ENCODE measurements at places on chromosomes 3 and 15.

DNA sequence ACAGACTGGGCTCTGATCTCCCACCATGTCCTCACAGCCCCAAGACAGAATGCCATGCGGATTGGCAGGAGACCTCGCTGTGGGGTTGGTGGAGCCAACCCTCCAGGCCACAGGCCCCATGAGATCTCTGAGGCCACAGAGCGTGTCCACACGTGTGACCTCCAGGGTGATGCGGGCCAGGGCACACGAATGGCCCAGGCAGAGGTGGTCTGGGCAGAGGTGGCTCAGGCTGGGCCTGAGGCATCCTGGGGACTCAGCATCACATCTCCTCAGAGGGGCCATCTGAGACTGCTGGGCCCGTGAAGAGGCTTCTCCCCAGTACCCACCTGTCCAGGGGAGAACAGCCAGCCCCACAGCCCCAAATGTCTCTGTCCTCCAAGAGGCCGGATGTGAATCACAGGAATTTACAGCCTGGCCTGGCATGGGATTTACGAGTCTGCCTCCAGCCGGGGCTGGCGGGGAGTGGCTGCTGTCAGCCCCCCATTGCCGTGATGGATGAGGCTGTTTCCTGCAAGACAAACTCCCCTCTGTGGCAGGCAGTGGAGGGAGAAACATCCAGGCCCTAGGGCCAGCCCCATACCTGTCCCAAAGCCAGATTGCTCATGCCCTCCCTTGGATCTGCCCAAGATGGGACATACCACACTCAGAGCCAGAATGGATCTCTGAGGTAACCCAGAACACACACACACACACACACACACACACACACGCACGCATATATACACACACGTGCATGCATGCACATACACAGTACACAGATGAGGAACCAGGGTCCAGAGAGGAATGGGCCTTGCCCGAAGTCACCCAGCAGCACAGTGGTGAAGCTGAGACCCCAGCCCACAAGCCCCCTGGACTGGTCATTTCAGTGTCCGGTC lies 208.3 kb downstream of the TBC1D2B start:
- peaks cover 13% of the 10 kb centered on the region for H3K4me1 ChIP-seq
- DNase-seq, result no peak
- no peak overlapping the region for H3K27ac ChIP-seq
- H3K27me3 ChIP-seq, result no peaks in the 10 kb centered on the region
- no peaks in the 10 kb centered on the region for H3K36me3 ChIP-seq

DNA sequence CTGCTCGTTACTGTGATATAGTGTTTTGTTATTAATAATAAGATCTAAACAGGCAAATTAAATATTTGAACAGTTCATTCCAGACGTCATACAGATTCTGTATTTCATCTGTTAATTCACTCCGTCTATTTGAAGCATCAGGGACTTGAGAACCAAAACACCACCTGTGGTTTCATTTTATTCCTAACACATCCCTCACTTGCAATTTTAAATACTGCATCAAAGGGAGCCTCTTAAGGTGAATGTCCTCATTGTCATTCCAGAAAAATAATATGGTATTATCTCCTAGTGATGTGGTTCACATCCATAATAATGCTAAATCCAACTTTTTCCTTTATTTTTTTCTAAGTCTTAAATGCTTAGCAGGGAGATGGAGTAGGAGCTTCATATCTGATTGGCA lies 1390.9 kb upstream of the CADM2 start:
- H3K4me3 ChIP-seq, result no peak overlapping the region
- DNase-seq, result no peak
- no peaks in the 10 kb centered on the region for H3K27me3 ChIP-seq
- H3K27ac ChIP-seq, result no peak overlapping the region
- H3K36me3 ChIP-seq, result no peaks in the 10 kb centered on the region
- no peaks in the 10 kb centered on the region for H3K4me1 ChIP-seq

DNA sequence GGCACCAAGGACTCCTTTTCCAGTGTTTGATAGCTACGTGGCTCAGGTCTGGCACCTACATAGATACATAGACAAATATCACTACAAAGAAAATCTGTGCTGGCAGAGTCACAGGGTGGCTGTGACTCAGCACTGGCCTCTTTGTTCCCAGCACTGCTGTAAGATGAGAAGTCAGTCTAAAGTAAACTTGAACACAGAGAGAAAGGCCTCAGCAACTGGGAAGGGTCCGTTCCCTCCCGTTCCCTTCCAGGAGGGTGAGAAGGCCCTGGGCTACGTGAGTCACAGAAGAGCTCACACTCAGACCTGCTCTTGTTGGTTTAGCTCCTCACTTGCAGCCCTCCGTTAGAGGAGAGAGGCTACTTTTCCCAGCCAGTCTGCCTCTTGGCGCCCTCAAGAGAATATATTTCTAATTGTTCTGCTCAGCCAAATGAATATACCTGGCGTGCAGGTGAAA lies 23.1 kb downstream of the ANXA2 start:
- no peaks in the 10 kb centered on the region for H3K27me3 ChIP-seq
- H3K4me3 ChIP-seq, result peak overlapping the region; percentile 52
- H3K27ac ChIP-seq, result peak overlapping the region; percentile 84

GRCh38 chr15:90482124-90483011 lies 47.4 kb upstream of the CRTC3 start:
- no peaks in the 10 kb centered on the region for H3K36me3 ChIP-seq
- H3K27ac ChIP-seq, result no peak overlapping the region
- peaks cover 11% of the 10 kb centered on the region for H3K4me1 ChIP-seq
- peak; percentile 39 for DNase-seq
- H3K4me3 ChIP-seq, result no peak overlapping the region

- DNase-seq, result no peak
- no peaks in the 10 kb centered on the region for H3K4me1 ChIP-seq
Observed at GRCh38 chr3:147654827-147655226, 245.7 kb downstream of the ZIC1 start.

- peak overlapping the region; percentile 99 for H3K4me3 ChIP-seq
- H3K27me3 ChIP-seq, result peaks cover under 1% of the 10 kb centered on the region
- H3K36me3 ChIP-seq, result peaks cover 17% of the 10 kb centered on the region
Observed at GRCh38 chr15:43330780-43331087, 361 bp upstream of the LCMT2 start.

GRCh38 chr3:197093871-197094270 lies 64.3 kb upstream of the MELTF start:
- no peak overlapping the region for H3K27ac ChIP-seq
- no peak overlapping the region for H3K4me3 ChIP-seq
- DNase-seq, result no peak
- peaks cover 12% of the 10 kb centered on the region for H3K36me3 ChIP-seq

- no peak overlapping the region for H3K4me3 ChIP-seq
- DNase-seq, result no peak
- H3K27me3 ChIP-seq, result no peaks in the 10 kb centered on the region
Observed at GRCh38 chr15:36567445-36567844, 12.0 kb upstream of the CDIN1 start.

DNA sequence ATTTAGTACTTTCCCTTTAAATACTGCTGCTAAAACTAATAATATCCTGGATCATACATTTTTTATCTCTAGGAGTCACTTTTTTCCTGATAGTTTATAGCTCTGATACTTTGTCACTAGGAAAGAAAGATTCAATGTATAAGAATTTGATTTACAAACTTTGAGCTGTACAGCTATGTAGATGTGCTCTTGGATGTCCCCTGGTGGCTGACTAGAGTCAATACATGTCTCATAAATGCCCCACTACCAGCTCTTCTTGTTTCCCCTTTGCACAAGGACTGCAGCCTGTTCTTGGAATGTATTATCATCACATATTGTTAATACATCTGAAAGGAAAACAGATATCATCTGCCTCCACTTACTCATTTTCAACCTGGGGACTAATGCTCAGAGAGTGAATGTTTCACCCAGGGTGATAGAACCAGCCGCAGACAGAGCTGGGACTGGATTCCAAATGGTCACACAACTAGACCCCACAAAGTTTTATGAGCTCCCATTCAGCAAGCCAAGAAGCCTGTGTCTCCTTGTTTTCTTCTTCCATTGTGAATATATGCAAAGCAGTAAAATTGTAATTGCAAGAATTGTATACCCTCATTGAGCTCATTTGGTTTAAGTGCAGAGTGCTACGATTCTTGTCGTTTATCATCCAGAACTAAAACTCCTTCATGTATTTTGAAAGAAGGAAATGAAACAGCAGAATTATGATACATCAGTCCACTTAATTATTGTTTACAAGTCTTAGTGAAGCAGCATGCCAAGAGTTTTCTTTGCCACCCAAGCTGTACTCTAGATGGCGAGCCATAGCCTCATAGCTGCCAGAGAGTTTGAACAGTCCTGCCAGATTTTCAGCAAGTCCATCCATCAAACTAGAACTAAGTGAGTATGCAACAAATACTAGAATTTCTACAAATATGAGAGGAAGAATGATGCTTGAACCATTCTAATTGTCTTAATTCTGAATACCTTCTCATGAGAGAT lies 261.6 kb upstream of the LMCD1 start:
- H3K36me3 ChIP-seq, result no peaks in the 10 kb centered on the region
- no peak overlapping the region for H3K4me3 ChIP-seq
- H3K4me1 ChIP-seq, result no peaks in the 10 kb centered on the region

- H3K4me3 ChIP-seq, result no peak overlapping the region
- H3K27ac ChIP-seq, result no peak overlapping the region
- no peaks in the 10 kb centered on the region for H3K36me3 ChIP-seq
- peaks cover 8% of the 10 kb centered on the region for H3K27me3 ChIP-seq
- no peak for DNase-seq
- peaks cover 16% of the 10 kb centered on the region for H3K4me1 ChIP-seq
Observed at GRCh38 chr3:4751502-4752101, 227.6 kb upstream of the BHLHE40 start.

DNA sequence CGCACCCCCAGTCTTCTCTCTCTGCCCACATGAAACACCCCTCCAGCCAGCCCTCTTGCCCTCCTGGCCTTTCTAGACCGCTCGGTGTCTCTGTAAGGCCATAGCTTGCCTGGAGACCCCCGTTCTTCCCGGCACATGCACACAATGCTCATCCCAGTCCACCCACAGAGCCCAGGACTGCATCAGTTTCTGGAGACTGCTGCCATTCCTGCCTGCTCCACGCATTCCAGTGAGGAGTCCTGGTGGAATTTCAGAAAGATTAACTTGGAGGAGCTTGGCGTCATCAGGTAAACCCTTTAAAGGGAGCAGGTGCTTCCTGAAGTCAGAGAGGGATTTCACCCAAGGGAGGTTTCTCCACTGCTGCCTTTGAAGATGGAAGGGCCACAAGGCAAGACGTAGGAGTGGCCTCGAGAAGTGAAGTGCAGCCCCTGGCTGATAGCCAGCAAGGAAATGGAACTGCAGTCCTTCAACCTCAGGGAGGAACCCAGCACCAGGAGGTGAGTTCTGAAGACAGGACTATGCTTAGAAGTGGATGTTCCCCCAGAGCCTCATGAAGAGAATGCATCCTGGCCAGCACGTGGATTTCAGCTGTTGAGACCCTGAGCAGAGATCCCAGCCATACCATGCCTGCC lies 19.2 kb downstream of the SLC41A3 start:
- peaks cover 8% of the 10 kb centered on the region for H3K36me3 ChIP-seq
- no peak overlapping the region for H3K4me3 ChIP-seq
- no peaks in the 10 kb centered on the region for H3K4me1 ChIP-seq
- H3K27ac ChIP-seq, result peak overlapping the region; percentile 5
- no peak for DNase-seq
- H3K27me3 ChIP-seq, result no peaks in the 10 kb centered on the region

DNA sequence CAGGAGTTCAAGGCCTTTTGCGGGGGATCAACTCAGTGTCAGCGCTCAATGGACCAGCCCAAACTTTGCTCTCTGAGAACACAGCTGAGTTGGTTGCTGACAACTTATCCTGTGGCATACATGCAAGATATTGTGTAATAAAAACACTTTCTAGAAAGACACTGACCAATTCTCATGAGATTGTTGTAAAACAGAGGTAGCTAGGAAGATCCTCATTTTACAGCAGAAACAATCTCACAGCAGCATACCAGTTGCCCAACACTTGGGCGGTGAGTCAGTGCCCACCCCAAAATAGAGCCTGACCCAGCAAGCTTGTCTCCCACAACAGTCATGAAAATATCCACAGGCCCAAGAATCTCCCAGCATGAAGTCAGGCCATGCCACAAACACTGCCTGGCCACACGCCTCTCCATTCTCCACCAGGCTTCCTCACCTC lies 18.2 kb downstream of the KLHL6 start:
- H3K4me1 ChIP-seq, result peaks cover 13% of the 10 kb centered on the region
- H3K27ac ChIP-seq, result no peak overlapping the region
- no peaks in the 10 kb centered on the region for H3K36me3 ChIP-seq
- no peaks in the 10 kb centered on the region for H3K27me3 ChIP-seq
- H3K4me3 ChIP-seq, result no peak overlapping the region

DNA sequence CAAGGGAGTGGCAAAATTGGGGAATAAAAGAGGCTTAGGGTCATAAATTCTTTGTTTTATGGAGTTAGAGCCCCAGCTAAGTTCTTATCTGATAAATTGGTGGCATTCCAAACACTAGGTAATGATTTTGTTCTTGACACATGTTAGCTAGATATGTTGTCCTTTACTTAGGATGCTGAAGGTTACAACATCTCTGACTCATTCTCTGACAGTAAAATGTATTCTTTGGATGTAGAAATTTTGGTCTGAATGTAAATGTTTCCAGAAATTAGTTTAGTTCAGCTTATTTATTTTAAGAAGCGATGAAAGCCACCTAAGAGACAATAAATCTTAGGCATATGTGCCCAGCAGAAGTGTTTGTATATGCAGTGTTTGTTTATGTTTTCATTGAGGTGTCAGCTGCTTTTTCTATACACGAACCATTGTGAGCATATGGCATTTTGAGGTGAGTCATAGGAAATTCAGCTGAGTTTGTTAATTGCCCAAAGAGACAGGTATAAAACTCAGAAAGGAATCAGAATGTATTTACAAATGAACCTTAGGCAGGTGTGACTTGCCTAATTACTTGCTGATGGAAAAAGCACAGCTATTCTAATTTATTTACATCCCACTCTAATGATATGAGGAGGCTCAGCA lies 247.7 kb downstream of the AGBL1 start:
- H3K27ac ChIP-seq, result no peak overlapping the region
- no peaks in the 10 kb centered on the region for H3K4me1 ChIP-seq
- DNase-seq, result no peak
- no peak overlapping the region for H3K4me3 ChIP-seq
- H3K36me3 ChIP-seq, result peaks cover 2% of the 10 kb centered on the region

- H3K4me1 ChIP-seq, result no peaks in the 10 kb centered on the region
- no peaks in the 10 kb centered on the region for H3K27me3 ChIP-seq
- no peak overlapping the region for H3K27ac ChIP-seq
- H3K4me3 ChIP-seq, result no peak overlapping the region
Observed at GRCh38 chr15:93585012-93585411, 496.0 kb upstream of the RGMA start.

GRCh38 chr15:38490242-38490922 lies 36.5 kb downstream of the FAM98B start:
- H3K4me1 ChIP-seq, result no peaks in the 10 kb centered on the region
- H3K27me3 ChIP-seq, result no peaks in the 10 kb centered on the region
- no peak overlapping the region for H3K27ac ChIP-seq
- no peak for DNase-seq
- no peak overlapping the region for H3K4me3 ChIP-seq
- peaks cover 4% of the 10 kb centered on the region for H3K36me3 ChIP-seq

DNA sequence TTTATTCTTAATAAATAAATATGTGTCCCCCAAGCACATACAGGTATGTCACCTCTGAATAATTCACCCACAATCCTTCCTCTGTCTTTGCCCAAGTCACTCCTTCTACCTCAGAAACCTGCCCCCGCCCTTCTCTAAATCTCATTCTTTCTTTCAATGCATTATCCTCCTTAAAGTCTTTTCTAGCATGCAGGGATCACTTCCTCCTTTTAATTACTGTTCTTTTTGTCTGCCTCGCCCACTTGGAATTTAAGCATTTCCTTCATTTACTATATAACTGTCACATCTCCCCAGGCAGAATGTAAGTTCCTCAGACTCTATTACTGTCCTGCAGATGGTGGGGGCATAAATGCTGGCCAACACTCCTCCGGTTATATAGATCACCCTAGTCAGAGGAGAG lies 7.8 kb downstream of the CCDC80 start:
- H3K27ac ChIP-seq, result no peak overlapping the region
- H3K4me1 ChIP-seq, result peaks cover 66% of the 10 kb centered on the region
- DNase-seq, result no peak
- H3K27me3 ChIP-seq, result no peaks in the 10 kb centered on the region
- H3K4me3 ChIP-seq, result no peak overlapping the region
- peaks cover 7% of the 10 kb centered on the region for H3K36me3 ChIP-seq
